ENCODE measurements at places on chromosomes 1 and 21.

- no peaks in the 10 kb centered on the region for H3K4me1 ChIP-seq
- no peak overlapping the region for H3K27ac ChIP-seq
- peaks cover 6% of the 10 kb centered on the region for H3K36me3 ChIP-seq
- DNase-seq = peak; percentile 35
Observed at GRCh38 chr1:151130987-151131586, 15.3 kb downstream of the SEMA6C start.

DNA sequence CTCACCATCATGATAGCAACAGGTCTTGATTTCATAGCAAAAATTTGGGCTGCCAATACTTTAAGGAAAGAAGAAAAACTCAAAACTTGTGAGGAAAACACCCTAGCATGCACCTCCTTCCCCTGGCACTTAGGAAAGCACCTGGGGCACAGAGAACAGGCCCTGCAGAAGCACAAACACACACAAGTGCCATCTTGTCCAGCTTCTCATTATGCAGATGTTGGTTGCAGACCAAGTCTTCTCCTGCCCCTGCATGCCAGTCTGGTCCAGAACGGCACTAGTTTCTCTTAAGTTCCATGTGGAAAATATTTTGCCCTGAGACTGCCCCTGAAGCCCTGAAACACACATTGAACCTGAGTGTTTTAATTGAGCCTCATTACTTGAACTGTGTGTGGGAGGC, 6.3 kb upstream of the ETV3 start:
- DNase-seq = no peak
- H3K4me3 ChIP-seq = no peak overlapping the region
- no peak overlapping the region for H3K27ac ChIP-seq

DNA sequence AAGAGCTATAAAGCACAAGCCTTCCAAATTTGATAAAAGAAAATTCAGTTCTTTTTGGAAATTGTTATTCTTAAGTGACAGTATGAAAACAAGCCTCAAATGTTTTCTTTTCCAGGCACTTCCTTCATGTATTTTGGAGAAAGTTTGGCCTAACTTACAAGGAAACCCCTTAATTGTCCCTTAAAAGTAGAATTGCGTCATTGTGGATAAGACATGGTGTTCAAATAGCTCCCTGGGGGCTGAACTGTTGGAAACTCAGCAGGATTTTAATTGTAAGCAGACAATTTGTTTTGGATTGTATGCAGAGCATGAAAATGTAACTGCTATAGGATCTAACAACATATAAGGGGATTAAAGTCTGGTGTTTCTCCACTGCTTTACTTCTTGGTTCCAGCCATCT, 35.4 kb upstream of the FGGY start:
- no peak for DNase-seq
- no peaks in the 10 kb centered on the region for H3K4me1 ChIP-seq
- no peak overlapping the region for H3K27ac ChIP-seq
- H3K27me3 ChIP-seq = no peaks in the 10 kb centered on the region
- no peak overlapping the region for H3K4me3 ChIP-seq
- H3K36me3 ChIP-seq = no peaks in the 10 kb centered on the region

- no peak overlapping the region for H3K4me3 ChIP-seq
- DNase-seq = no peak
- no peaks in the 10 kb centered on the region for H3K36me3 ChIP-seq
- H3K27ac ChIP-seq = no peak overlapping the region
Observed at GRCh38 chr21:35633501-35633900, 426.8 kb downstream of the SETD4 start.

DNA sequence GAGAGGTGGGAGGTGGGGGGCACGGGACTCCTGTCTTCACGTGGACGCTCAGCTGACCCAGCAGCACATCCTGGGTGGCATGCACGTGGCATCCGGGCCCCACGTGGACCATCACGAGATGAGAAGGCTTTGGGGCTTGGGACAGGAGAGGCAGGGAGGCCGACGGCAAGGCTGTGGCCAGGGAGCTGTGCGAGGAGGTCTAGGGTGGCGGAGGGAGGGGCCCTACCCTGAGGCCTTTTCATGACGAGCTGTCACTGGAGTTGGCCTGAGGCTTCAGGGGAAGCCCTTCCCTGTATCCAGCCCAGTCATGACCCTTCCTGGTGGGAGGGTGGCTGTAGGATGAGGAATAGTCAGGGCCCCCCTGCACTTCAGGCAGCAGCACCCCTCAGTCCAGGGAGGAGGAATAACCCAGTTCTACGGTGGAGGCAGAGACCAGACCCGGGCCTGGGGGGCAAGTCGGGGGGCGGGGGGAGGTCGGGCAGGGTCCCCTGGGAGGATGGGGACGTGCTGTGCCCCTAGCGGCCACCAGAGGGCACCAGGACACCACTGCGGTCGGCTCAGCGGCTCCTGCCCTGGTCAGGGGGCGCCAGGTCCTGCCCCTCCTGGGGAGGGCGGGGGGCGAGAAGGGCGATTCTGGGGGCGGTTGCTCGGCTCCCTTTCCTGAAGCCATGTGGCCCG, 2.0 kb upstream of the PERM1 start:
- H3K4me1 ChIP-seq = no peaks in the 10 kb centered on the region
- DNase-seq = no peak
- no peaks in the 10 kb centered on the region for H3K36me3 ChIP-seq
- peaks cover 51% of the 10 kb centered on the region for H3K27me3 ChIP-seq
- no peak overlapping the region for H3K4me3 ChIP-seq

DNA sequence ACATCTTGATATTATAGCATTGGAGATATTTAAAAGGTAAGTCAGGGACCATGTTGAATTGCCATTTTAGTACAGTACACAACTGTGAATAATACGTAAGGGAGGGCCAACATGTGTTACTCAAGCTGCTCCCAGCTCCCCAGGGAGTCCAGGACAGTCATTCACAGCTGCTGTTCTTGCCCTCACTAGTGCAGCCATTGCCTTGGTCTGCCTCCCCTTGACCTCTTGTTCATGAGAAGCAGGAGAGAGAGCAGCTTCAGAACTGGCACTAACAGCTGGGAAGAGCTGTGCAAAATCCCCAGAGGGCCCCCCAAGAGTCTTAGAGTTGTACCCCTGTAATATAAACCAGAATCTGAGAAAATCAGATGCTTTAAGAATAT, 16.4 kb downstream of the TCEANC2 start:
- H3K4me1 ChIP-seq = no peaks in the 10 kb centered on the region
- no peak overlapping the region for H3K27ac ChIP-seq
- H3K27me3 ChIP-seq = no peaks in the 10 kb centered on the region

GRCh38 chr1:222631611-222632208, 13.8 kb downstream of the MIA3 start:
- H3K36me3 ChIP-seq = peaks cover 32% of the 10 kb centered on the region
- no peaks in the 10 kb centered on the region for H3K27me3 ChIP-seq
- H3K4me3 ChIP-seq = no peak overlapping the region
- H3K27ac ChIP-seq = no peak overlapping the region
- no peak for DNase-seq

DNA sequence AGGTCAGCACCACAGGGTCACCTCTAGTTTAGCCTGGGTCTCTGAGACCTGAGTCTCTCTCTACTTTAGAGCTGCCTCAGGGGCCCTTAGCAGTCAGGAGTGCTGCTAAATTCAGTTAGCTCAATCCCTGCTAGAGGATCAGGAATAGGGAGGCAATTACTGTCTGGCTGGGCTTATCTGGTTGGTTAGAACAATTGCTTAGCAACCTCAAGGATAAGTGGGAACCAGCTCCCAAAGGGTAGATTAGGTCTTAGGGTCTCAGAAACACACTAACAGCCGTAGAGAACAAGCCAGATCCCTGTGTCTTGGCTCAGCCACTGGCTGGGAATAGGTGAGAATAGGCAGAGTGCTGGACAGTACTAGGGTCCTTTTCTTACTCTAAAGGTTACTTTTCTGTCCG, 7.7 kb downstream of the PM20D1 start:
- H3K27me3 ChIP-seq = no peaks in the 10 kb centered on the region
- peaks cover 1% of the 10 kb centered on the region for H3K36me3 ChIP-seq
- no peaks in the 10 kb centered on the region for H3K4me1 ChIP-seq
- H3K4me3 ChIP-seq = no peak overlapping the region

- H3K36me3 ChIP-seq = peaks cover 1% of the 10 kb centered on the region
- DNase-seq = no peak
- H3K27ac ChIP-seq = no peak overlapping the region
- H3K4me3 ChIP-seq = no peak overlapping the region
- H3K4me1 ChIP-seq = no peaks in the 10 kb centered on the region
Observed at GRCh38 chr1:220700556-220701179, 10.5 kb downstream of the C1orf115 start.

DNA sequence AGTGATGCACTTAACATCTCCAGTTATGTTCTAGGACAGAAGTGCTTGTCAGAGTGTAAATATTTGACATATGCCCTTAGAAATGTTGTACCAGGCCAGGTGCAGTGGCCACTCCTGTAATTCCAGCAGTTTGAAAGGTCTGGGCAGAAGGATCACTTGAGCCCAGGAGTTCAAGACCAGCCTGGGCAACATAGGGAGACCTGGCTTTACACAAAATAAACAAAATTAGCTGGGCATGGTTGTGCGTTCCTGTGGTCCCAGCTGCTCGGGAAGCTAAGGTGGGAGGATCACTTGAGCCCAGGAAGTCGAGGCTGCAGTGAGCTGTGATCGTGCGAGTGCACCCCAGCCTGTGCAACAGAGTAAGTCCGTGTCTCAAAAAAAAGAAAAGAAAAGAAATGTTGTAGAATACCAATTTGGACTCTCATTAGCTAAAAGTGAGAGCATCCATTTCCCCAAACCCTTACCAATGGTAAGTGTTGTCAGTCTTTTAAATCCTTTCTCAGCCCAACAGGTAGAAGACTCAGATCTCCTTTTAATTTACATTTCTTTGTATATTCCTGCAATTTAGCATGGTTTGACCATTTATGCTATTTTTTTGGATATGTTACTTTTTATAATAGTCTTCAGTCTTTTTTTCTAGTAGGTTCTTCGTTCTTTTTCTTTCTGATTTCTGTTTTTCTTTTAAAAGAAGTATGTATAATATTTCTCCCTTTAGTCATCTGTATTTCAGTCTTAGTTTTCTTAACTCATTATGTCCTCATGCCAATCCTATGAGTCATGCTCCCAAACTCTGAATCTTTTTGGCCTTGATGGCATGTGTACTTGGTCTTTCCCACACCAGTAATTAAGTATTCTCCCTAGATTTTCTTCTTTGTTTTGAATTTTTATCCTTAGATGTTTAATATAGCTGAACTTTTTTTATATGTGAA, 74.4 kb downstream of the CAMTA1 start:
- H3K27ac ChIP-seq = no peak overlapping the region
- no peak overlapping the region for H3K4me3 ChIP-seq
- H3K4me1 ChIP-seq = peaks cover 40% of the 10 kb centered on the region
- peaks cover 13% of the 10 kb centered on the region for H3K36me3 ChIP-seq
- H3K27me3 ChIP-seq = no peaks in the 10 kb centered on the region
- DNase-seq = no peak

DNA sequence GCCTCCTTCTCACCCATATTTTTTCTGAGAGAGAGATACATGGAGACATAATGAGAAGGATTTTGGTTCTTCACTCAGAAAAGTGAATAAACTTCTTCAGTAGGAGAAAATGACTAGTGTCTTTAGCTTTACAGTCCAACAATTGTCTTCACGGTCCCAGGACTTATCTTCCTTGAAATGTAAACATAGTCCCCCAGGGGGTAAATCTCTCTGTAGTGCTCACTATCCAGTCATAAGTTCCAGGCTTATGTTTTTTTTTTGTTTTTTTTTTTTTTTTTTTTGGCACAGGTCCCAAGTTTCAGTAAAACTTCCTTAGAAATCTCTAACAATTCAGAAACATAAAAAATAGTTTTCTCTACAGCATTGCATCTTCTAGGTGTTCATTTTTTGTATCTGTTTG, 890.2 kb upstream of the B3GALT2 start:
- H3K27me3 ChIP-seq = no peaks in the 10 kb centered on the region
- no peak overlapping the region for H3K4me3 ChIP-seq
- H3K27ac ChIP-seq = no peak overlapping the region

DNA sequence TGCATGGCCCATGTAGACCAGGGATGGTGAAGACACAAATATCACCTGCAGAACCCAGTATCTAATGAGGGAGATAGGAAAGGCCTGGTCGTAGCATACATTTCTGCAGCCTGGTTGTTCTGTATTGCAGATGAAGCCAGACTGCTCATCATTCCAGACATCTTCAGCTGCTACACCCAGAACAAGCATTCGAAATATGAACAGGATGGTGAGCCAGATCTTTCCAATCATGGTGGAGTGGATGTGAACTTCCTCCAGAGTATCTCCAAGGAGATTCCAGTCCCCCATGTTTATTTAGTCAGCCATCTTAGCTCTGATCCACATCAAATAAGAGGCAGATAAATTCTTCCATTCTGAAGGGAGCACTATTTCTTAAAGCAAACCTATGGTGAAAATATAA, 2.7 kb upstream of the MYCBP start:
- no peaks in the 10 kb centered on the region for H3K27me3 ChIP-seq
- H3K4me1 ChIP-seq = peaks cover 26% of the 10 kb centered on the region
- no peak for DNase-seq
- no peak overlapping the region for H3K4me3 ChIP-seq
- no peak overlapping the region for H3K27ac ChIP-seq
- peaks cover 10% of the 10 kb centered on the region for H3K36me3 ChIP-seq

GRCh38 chr1:36570478-36571060, 87.9 kb upstream of the CSF3R start:
- peaks cover 36% of the 10 kb centered on the region for H3K27me3 ChIP-seq
- no peak overlapping the region for H3K4me3 ChIP-seq
- H3K4me1 ChIP-seq = no peaks in the 10 kb centered on the region

Measured in central memory CD8-positive, alpha-beta T cell (primary cell).